ENCODE measurements at places on chromosomes 12 and 14.

- no peak overlapping the region for H3K27ac ChIP-seq
- no peaks in the 10 kb centered on the region for H3K4me1 ChIP-seq
- H3K4me3 ChIP-seq, result no peak overlapping the region
- DNase-seq, result peak; percentile 67
- H3K36me3 ChIP-seq, result no peaks in the 10 kb centered on the region
Observed at GRCh38 chr12:24661657-24662096, 287.2 kb downstream of the BCAT1 start.

- H3K4me1 ChIP-seq, result peaks cover 40% of the 10 kb centered on the region
- H3K27me3 ChIP-seq, result no peaks in the 10 kb centered on the region
- peaks cover 5% of the 10 kb centered on the region for H3K36me3 ChIP-seq
- DNase-seq, result no peak
- H3K4me3 ChIP-seq, result no peak overlapping the region
- H3K27ac ChIP-seq, result peak overlapping the region; percentile 39
Observed at GRCh38 chr12:50239355-50239891, 43.9 kb downstream of the LIMA1 start.

GRCh38 chr12:58148405-58148804 is 207.0 kb downstream of the ATP23 start:
- H3K4me1 ChIP-seq, result no peaks in the 10 kb centered on the region
- no peak overlapping the region for H3K27ac ChIP-seq
- no peaks in the 10 kb centered on the region for H3K27me3 ChIP-seq
- no peaks in the 10 kb centered on the region for H3K36me3 ChIP-seq
- no peak overlapping the region for H3K4me3 ChIP-seq
- no peak for DNase-seq

DNA sequence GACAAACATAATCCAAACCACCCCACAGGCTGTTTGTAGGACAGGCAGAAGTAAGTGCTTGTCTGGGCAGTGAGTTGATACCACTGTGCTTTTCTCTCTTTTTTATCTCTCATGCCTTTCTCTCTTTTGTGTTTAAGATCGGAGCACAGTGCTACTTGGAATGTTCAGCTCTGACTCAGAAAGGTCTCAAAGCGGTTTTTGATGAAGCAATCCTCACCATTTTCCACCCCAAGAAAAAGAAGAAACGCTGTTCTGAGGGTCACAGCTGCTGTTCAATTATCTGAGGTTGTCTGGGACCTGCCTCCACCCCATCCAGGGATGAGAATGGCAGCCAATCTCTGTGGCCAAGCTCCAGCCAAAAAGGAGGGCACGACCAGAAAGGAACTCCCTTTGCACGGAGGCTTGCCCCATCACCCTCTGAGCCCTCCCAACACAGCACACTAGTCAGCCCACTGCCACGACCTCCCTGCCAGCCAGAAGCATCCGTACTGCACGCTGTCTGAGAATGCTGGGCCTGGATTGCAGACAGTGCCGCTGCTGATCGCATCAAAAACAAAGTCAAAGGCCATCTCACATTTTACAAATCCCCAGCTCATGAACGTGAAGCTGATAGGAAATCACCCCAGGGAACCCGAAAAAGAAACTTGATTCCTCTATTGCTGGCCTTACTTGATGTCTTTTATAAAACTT is 27.8 kb downstream of the GPHB5 start:
- H3K27me3 ChIP-seq, result no peaks in the 10 kb centered on the region
- peaks cover 14% of the 10 kb centered on the region for H3K36me3 ChIP-seq
- no peak for DNase-seq
- H3K4me3 ChIP-seq, result no peak overlapping the region
- no peak overlapping the region for H3K27ac ChIP-seq

DNA sequence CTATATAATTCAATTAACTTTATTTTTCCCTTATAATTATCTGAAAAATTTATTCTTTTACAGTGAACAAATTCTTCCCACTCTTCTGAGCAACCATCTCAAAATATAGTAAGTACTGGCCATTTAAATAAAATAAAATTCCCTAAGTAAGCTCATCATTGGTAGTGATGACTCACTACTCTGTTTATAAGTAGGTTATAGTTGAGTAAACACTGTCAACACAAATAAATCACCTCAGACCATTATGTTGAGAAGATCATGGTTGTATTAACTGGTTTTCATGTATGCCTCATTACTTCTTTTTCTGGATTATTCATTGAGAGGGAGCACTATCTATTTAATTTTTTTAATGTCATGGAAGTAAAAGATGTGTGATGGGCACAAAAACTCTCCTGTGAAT is 220.5 kb downstream of the SEC23A start:
- no peak overlapping the region for H3K4me3 ChIP-seq
- H3K27me3 ChIP-seq, result no peaks in the 10 kb centered on the region
- no peak for DNase-seq
- H3K4me1 ChIP-seq, result no peaks in the 10 kb centered on the region
